ENCODE measurements at places on chromosomes 4 and X.

- DNase-seq: no peak
Measured at GRCh38 chrX:70088751-70089150, 26.5 kb downstream of the OTUD6A start.

- no peak for DNase-seq
Measured at GRCh38 chr4:110660755-110661154, 37.9 kb upstream of the PITX2 start.

- DNase-seq: no peak
Measured at GRCh38 chr4:151766691-151767090, 5.9 kb upstream of the GATB start.

DNA sequence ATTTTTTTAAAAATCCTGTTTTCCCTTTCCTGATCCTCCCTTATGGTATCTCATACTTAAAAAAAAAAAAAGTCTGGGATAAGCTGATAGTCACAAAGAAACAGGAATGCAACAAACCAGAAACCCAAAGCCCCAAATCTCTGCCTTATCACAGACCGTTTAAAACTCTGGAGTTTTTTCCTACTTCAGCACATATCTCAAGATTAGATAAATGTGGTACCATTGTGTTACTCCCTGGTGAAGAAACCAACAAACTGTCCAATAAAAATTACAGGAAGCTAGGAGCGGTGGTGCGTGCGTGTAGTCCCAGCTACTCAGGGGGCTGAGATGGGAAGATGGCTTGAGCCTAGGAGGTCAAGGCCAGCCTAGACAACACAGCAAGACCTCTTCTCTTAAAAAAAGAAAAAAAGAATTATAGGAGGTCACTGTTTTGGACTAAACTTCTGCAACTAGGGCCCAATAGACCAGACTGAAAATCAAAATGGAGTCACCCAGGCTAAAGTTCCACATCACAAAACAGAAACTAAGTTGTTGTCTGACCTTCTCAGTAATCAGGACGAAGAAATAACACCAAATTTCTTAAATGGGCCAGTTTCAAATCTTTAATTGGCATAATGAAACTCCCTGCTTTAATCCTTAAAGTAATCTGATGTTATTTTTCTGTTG lies 51.9 kb downstream of the RBM47 start:
- DNase-seq: no peak

- DNase-seq: no peak
Measured at GRCh38 chrX:30039768-30040167, 175.6 kb upstream of the MAGEB2 start.

- DNase-seq: no peak
Measured at GRCh38 chr4:155639704-155640523, 26.7 kb upstream of the GUCY1A1 start.

DNA sequence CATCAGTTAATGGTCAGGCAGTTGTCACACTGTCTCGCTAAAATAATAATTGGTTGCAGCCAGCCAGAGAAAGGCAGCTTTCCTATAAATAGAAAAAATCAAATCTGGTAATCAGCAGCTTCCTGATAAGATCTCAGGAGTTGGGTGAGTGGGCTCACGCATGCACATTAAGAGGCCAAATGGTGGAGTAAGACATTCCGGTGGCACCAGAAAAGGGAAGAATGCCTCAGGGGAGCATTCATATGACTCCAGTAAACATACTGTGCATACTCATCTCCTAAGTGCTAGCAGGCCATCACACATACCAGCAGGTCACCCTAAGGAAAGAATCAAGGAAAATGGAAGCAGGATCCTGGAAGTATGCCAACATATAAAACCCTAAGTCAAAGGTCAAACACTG lies 40.1 kb downstream of the UGT2B15 start:
- no peak for DNase-seq

- no peak for DNase-seq
Measured at GRCh38 chr4:5146248-5146647, 95.0 kb downstream of the STK32B start.

- no peak for DNase-seq
Measured at GRCh38 chr4:40995850-40996249, 218.5 kb downstream of the APBB2 start.

GRCh38 chrX:23764188-23764984 lies 18.6 kb upstream of the SAT1 start:
- no peak for DNase-seq

DNA sequence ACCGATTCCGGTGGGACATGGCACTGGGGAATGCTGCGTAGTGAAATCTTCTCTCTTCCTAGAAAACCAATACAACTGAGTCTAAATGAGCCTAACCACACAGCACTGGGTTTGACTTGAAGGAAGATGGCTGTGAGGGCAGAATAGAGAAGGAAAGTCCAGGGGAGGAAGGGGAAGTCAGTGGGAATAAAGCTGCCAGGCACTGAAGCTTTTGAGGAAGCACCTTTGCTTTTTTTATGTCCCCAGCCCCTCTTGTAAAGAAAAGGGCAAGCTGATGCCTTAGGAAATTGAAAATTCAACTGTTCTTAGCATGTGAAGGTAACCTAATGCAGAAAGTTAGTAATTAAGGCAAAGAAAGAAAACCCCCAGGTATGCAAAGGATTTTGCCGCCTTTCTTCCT lies 20.6 kb downstream of the MED28 start:
- no peak for DNase-seq

DNA sequence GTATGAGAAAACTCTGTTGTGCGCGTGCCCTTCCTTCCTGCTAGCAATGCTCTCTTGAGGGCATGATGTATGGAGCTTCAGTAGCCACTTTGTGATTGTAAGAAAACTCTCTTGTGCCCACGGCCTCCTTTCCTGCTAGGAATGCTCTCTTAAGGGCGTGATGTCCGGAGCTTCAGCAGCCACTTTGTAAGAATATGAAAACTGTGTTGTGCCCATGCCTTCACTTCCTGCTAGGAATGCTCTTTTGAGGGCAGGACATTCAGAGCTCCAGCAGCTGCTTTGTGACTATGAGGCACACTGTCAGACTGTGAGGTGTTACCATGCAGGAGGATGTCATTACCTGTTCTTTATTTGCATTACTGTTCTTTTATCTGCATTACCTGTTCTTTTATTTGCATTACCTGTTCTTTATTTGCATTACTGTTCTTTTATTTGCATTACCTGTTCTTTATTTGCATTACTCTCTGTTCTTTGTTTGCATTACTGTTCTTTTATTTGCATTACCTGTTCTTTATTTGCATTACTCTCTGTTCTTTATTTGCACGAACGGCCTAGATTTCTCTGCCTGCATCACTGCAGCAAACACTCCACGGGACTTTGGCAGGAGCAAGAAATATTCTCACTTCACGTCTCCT lies 166.7 kb downstream of the CRLF2 start:
- DNase-seq: no peak

GRCh38 chr4:17665346-17665745 lies 50.9 kb downstream of the MED28 start:
- no peak for DNase-seq

DNA sequence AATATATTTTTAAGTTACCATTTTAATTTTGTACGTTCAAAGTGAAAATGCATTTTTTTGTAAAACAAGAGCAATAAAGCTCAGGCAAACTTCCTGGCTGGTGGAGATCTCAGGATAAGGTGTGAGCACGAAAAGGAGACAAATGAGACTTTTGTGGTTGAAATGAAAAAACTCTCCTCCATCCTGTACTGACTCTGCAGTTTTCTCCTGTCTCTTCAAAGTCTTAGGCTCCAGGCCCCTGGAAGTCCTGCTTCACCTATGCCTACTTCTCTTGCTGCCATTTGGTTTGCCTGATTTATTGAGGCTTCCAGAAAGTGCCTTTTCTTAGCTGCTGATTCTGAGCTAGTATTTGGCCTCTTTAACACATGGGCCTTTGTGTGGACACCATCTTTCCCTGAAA lies 77.7 kb downstream of the MAML3 start:
- no peak for DNase-seq

GRCh38 chr4:74501579-74501978 lies 56.6 kb downstream of the AREG start:
- DNase-seq: peak; percentile 75

DNA sequence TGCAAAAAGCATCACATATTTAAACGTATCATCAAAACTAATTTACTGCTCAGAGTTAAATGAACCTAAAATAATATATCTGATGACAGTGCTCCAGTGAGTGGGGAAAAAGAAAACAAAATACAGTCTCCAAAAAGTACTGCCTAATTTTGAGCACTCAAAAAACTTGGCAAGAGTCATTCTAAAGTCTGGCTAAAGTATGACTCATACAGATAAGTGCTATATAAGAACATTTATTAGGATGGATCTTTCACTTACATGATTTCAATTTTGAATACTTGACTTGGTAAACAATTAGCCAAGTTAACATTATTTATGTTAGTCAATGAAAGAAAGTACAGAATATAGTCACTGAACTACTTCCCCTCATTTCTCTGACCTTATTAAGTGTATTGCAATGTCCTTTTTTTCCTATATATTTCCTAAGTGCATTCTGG lies 27.2 kb downstream of the FBXO8 start:
- DNase-seq: no peak

GRCh38 chr4:54498661-54499111 lies 159.1 kb upstream of the KIT start:
- no peak for DNase-seq

Data from AG04450 (cell line).